Amygdala (tissue), 56 donors: ENCODE measurements at places on chromosomes 1 and 21.

DNA sequence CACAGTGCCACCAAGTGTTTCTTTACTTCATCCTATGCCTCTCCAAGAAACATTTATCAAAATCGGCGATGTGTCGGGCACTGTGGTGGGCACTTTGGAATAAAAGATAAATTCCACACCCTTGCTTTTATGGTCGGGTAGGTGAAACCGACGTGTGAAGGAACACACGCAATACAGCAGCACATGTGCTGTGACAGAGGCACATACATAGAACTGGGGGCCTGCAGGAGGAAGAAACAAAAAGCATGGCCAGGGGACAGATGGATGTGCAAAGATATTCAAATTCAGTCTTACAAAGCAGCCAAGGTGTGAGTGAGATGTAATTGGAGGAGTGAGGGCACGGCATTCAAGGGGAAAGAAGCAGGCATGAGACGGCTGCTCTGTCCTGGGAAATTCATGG, 282.0 kb downstream of the PBX1 start:
- no peak for DNase-seq

DNA sequence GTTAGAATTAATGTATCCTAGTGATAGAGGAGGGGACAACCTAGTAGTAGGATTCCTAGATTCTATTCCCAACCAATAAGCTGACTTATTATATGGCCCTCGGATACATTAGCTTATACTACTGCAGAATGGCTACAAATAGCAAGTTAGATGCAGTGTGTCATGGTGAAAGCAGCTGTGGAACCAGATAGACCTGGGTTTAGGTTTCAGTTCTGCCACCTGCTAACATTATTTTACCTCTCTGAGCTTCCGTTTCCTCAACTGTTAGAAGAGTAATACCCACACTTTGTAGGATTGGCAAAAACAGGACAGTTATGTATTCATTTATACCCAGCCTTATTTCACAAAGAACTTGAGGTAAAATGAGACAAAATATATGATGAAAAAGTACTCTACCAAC, 21.6 kb upstream of the MAGOH start:
- DNase-seq: no peak

DNA sequence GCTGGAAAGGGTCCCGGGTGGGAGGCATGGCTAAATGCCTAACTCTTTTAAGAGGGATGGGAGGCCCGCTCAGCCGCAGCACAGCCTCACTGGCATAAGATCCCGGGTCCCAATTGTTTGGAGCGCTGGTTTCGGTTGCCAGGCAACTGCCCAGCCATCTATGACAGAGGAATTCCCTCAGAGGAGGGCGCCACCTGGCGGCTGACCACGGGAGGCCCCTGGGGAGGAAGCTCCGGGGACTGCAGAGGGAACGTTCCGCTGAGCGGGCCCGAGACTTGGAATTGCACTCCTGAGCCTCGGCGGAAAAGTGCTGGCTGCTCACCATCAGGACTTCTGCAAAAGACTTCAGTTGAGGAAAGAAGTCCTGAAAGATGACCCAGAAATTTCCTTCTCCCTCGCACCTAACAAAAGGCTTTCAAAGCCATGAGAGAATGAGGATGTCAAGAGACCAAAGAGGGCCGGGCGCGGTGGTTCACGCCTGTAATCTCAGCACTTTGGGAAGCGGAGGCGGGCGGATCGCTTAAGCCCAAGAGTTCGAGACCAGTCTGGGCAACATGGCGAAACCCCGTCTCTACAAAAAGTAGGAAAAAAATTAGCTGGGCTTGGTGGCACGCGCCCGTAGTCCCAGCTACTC, 1.1 kb upstream of the ELAPOR1 start:
- peak; percentile 78 for DNase-seq

DNA sequence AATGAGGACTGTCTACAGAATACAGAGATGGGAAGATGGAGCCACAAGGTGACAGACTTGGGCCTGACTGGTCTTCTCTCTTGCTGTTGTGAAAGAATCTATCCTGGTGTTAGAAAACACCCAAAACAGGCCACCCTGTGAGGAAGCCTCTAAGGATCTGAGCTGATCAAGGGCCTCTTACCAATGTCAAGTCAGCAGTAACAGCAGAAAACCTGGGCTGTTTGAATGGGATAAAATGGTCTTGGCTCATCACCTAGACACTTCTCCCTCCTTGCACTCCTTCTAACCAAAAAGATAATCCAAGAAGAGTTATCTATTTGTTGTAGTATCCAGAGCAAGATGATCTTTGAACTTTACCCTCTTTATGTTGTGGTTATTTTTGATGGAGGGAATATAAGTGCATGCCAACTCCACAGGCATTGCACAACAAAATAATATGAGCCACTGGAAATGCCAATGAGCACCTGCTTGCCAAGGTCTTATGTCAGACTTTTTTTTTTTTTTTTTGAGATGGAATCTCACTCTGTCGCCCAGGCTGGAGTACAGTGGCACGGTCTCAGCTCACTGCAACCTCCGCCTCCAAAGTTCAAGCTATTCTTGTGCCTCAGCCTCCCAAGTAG, 32.8 kb upstream of the ZNF281 start:
- DNase-seq: no peak

DNA sequence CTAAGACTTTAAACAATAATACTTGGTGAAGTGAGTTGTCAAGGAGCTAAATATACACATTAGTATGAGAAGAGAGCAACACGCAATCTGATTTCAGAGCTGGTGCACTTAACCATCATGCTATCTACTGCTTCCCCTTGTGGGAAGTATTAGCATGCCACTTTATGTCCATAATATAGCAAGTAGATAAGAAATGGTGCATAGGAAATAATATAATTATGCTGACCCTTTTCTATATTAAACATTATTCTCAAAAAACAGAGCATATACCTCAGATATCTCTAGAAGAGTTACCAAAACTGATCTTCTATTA, 63.4 kb downstream of the MAGI3 start:
- DNase-seq: no peak

DNA sequence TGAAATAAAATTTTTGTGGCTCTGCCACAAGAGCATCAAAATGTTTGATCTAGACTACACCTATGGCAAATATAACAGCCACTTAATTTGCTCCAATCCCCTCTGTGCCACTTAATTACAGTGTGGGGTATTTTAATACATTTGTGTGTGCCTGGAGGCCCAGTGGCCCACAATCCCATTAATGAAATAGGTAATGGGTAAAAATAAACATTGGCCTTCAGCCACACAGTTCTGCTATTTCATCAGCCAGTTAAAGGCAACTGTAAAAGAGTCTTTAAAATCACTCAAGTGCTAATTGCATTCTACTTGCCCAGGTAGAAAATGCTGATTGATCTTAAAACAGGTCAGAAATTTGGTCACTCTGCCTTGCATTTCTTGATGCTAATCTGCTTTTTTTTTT, 151.6 kb upstream of the UBE2U start:
- no peak for DNase-seq

DNA sequence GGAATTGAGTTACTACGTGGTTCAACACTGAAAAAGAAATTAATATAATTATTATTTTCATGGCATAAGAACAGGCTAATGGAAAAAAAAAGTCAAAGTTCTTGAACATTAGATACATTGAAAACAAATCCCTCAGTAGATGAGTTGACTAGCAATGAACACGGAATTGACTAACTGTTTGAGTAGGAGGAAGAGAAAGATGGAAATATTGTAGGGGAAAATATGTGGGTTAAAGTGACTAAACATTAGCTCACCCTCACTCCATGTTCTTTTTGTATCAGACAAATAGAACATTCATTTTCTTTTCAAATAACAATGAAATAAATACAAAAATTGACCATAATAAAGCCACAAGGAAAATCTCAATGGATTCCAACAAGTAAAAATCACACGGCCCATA, 84.3 kb downstream of the KCNK2 start:
- DNase-seq: no peak
